ENCODE measurements at places on chromosomes 2 and 18.

DNA sequence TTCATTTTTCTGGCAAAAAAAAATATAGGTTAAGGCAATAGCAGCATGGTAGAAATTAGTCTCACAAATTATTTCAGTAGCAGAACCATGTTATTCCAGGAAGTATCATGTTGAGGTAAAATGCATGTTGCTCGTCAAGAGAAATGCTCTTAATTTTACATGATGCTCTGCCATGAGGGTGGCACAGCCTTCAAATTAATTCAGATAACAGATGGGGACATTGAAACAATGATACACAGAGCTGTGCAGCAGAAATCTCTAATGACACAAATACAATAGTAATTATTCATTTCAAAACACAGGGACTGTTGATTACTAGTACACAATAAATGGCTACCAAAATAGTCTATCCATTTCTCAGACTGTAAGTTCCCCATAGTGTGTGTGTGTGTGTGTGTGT lies 24.8 kb downstream of the GAREM1 start:
- no peak for DNase-seq

GRCh38 chr18:10378688-10379420 lies 75.6 kb upstream of the APCDD1 start:
- no peak for DNase-seq

DNA sequence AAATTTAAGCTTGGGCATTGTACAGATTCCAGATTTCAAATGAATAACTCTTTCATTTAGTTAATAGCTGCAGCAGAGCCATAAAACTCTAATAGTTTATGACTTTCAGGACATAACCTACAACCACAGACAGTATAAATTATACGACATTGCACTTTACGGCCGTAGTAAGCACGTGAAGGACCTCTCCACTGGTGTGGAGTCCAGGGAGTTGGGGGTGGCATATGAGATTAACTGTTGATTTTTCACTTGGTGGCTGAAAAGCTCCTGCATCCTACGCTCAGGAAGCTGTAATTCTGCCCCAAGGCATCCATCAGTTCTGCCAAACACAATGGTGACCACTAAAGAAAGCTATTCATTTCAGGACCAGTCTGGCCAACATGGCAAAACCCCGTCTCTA lies 376.2 kb downstream of the SOX11 start:
- no peak for DNase-seq

- DNase-seq: no peak
Measured at GRCh38 chr2:86211796-86212188, 12.5 kb downstream of the MRPL35 start.

DNA sequence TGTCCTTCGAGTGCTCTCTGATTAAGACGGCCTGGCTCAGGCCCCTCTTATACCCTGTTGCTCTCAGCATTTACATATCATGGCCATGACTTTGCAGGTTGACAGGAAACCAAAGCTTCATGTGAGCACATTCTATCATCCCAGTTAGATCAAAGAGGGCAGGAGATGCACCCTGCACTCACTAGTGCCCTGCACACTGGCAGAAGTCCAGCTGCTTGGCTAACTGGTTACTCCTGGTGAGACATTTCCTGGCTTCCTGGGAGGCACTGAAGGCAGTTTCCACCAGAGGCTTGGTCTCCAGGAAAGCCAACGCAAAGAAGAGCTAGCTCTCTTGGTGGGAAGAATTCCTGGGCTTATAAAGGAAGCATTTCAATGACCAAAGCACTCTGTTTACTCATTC lies 66.3 kb downstream of the LIPG start:
- no peak for DNase-seq

GRCh38 chr2:84830095-84830494 lies 50.8 kb downstream of the TRABD2A start:
- DNase-seq: no peak

GRCh38 chr2:128159437-128159836 lies 68.4 kb downstream of the UGGT1 start:
- no peak for DNase-seq

DNA sequence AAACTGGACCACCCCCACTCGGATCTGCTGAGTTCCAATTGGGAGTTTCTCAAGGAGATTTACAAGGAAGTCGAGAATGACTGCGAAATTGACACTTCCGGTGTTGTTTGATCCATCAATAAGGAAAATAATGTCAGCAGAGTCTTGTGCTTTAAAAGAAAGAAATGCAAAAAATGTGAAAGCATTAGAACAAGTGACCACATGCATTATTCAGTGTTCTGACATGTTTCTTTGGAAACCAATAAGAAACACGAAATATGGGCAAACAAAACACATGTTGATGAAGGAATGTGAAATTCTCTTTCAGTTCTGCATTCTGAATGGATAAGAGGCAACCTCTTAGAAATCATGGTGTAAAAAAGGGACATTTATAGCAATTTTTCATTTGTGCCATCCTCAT lies 25.9 kb downstream of the COL6A3 start:
- DNase-seq: no peak

- no peak for DNase-seq
Measured at GRCh38 chr18:12882453-12883371, 1.3 kb downstream of the PTPN2 start.

- DNase-seq: no peak
Measured at GRCh38 chr2:74291218-74291544, 52.0 kb downstream of the SLC4A5 start.

Data from stimulated activated CD4-positive, alpha-beta T cell treated with anti-CD3 and anti-CD28 coated beads, Interleukin-12 subunit alpha, Interleukin-12 subunit beta, amount 100 ng/mL, for 4 hours (primary cell).